ENCODE measurements at places on chromosomes 7 and 10.

DNA sequence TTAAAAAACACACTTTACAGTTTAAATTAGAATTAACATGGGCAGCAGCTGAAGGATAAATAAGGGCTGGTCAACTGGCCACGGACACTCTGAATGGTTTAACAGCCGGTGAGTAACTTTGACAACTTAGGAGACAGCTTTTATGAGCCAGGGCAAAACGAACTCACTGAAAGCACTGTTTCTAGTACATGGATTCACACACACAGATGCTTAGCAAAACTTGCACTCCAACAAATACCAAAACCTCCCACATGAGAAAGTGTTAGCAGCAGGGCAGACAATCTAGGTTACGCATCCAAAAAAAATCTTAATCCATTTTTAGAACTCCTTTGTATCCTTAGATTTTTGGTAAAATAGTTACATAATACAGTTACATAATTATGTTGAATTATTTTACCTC lies 486.4 kb downstream of the PHTF2 start:
- no peak for DNase-seq

GRCh38 chr7:19939746-19940145 lies 166.3 kb upstream of the TMEM196 start:
- no peak for DNase-seq

DNA sequence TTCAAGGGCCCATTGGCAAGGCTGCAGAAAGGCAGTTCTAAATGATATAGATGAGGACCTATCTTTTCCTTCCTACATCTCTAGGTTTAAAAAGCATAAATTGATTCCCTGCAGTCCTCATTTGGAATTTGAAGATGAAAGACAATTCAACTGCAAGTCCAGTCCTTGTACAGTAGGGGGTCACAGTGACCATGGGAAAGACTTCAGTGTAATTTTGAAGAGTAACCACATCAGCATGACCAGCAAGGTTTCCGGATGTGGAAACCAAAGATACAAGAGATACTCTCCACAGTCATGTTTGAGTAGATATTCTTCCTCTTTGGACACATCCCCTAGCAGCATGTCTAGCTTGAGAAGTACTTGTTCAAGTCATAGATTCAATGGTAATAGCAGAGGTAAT lies 539.3 kb upstream of the TEX47 start:
- DNase-seq, result no peak

DNA sequence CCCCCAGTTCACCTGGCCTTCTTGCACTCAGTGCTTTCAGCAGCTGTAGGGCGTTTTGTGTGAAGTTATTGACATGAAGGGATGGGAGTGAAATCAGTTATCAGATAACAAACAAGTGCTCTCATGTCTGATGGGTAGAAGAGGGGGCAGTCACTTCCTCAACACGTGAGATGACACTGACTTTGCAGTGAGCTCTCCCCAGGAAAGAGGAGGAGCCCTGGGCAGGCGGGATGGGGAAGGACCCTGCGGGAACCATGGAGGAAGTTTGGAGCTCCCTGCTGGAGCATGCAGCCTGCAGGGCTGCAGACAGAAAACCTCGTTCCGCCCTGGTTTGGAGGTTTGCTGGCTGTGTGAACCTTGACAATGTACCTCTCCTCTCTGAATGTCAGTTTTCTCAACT lies 38.7 kb downstream of the GPR26 start:
- no peak for DNase-seq

GRCh38 chr10:27743012-27743876 lies 2.4 kb downstream of the MKX start:
- no peak for DNase-seq

- DNase-seq, result no peak
Observed at GRCh38 chr10:119166564-119166963, 1.1 kb upstream of the SFXN4 start.

- no peak for DNase-seq
Observed at GRCh38 chr7:77627309-77627676, 69.0 kb upstream of the RSBN1L start.

DNA sequence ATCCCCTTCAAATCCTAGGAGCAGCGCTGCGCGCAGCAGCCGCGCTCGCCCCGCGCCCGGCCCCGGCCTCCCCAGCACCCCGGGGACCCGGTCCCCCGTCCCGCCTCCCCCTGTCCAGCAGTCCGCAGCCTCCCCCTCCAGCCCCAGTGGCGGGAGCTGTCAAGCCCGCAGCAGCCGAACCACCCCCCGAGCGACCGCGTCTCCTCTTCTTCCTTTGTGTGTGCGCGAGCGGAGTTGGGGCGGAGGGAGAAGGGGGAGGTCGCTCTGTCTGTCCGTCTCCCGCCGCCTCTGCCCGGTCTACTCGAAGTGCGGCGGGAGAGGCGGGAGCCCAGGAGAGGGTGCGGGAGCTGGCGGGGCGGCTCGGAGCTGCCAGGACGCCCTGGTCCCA lies 375 bp upstream of the CHN2 start:
- no peak for DNase-seq

Measured in left renal cortex interstitium (tissue), 4 donors.